ENCODE measurements at places on chromosomes 7 and 10. TPM values are rescaled to one million over a fixed set of nuclear protein-coding genes. Genes with fewer than 3 reads are reported as not detected.

FAM25G gene
- not detected for total RNA-seq

ADCYAP1R1 gene
- 0.19 TPM for total RNA-seq

SUGCT gene
- total RNA-seq, result 17.8 TPM

HILPDA gene
- 24.9 TPM for total RNA-seq

CUBN gene
- 0.77 TPM for total RNA-seq

NDUFB8 gene
- total RNA-seq, result 156 TPM

MMP21 gene
- not detected for total RNA-seq

NKX1-2 gene
- not detected for total RNA-seq

CCL24 gene
- not detected for total RNA-seq

PDE1C gene
- total RNA-seq, result 13.0 TPM

CLIP2 gene
- total RNA-seq, result 65.0 TPM

UTF1 gene
- not detected for total RNA-seq

STK32C gene
- total RNA-seq, result 6.8 TPM

PVRIG gene
- 0.19 TPM for total RNA-seq

CPA2 gene
- total RNA-seq, result not detected

CUL2 gene
- 25.9 TPM for total RNA-seq

HECW1 gene
- total RNA-seq, result not detected

ELN gene
- 6.9 TPM for total RNA-seq

TPST1 gene
- total RNA-seq, result 69.1 TPM

SAP25 gene
- not detected for total RNA-seq

Data from regular cardiac myocyte (primary cell).